ENCODE measurements at places on chromosomes 11 and 22.

- no peak for DNase-seq
These were observed 684.0 kb downstream of the OPCML start for GRCh38 chr11:132848336-132848735.

- no peak for DNase-seq
These were observed 55.5 kb upstream of the SLC5A12 start for GRCh38 chr11:26777372-26777808.

- no peak for DNase-seq
These were observed 787.5 kb downstream of the OPCML start for GRCh38 chr11:132744771-132745170.

DNA sequence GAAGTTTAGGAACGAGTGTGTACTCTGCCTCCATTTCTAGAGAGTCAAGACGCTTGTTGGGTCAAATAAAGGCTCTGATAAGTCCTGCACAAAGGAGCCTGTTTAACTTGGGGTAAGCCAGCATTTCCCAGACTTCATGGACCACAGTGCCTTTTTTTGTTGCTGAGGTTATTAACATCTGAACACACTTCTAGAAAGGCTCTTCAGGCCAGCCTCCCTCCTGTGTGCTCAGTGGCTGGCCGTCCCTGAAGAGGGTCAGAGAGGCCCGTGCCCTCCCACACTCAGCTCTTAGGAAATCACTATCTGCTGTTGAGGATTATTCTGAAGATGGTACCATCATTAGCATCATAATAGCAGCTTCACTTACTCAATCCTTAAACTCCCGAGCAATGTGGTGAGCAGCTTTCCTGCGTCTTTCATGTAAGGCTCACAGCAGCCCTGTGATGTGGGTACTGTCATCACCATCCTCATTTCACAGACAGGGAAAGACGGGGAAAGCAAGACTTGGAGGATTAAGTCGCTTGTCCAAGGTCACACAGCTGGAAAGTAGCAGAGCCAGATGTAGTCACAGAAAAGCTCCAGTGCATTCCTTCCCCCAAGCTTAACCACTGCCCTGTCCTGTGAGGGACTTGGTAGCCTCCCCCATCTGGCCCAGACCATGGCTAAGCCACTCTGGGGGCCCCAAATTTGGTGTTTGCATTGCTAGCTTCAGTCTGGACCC lies 71.3 kb downstream of the TSPAN18 start:
- DNase-seq: no peak

DNA sequence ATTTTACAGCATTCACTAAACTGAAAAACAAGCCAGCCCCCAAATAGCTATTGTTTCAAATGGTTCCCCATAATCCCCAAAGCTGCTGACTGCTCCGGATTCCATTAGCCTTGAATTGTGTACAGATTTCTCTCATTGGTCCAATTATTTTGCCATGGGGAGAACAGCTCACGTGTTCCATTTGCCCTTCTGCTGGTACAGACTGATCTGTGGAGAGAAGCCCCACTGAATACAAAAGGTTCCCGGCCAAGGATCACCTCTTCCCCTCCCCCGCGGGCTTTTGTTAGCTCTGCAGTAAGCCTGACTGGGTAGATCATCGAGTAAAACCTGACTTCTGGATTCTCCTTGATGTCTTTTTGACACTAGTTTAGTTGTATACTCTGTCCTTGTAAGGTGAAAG lies 9.1 kb upstream of the MAPK8IP1 start:
- no peak for DNase-seq

DNA sequence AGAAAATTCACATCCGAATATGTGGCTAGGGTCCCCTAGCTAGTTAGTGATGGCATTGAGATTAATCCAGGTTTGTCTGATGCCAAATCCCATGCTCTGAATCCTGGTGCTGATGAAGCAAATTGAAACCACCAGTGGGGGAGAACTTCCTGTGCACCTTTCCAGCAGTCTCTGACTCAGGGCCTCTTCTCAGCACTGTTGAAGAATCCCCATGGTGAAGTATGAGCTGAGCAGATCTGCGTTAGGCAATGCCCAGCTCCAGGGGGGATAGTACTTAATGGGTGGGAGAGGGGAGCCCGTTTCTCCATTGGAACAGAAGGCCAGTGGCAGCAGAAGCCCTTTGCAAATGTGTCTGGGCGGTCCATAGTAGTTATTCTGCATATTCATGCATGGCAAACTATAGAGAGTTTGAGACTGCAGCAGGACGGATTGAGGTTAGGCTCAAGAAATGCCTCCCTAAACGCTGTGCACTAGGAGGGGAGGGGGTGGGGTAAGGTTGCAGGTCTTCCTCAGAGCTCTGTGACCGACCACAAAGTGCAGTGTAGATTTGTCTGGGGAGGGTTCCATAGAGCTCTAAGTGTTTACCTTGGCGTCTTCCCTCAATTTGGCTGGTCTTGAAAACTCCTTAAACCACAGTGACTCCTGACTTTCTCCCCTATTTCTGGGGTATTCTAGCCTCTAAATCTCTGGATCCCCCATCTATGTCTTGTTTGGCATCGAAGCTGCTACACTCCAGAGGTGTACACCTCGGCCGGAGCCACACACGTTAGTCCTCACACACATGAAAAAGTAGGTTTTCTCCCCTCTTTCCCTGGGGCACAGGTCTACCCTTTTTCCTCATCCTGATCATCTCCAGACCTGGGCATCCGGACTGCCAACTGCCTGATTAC lies 4.8 kb downstream of the POU2F3 start:
- DNase-seq: no peak

- DNase-seq: no peak
These were observed 868.5 kb downstream of the TBC1D22A start for GRCh38 chr22:47630741-47631534.

DNA sequence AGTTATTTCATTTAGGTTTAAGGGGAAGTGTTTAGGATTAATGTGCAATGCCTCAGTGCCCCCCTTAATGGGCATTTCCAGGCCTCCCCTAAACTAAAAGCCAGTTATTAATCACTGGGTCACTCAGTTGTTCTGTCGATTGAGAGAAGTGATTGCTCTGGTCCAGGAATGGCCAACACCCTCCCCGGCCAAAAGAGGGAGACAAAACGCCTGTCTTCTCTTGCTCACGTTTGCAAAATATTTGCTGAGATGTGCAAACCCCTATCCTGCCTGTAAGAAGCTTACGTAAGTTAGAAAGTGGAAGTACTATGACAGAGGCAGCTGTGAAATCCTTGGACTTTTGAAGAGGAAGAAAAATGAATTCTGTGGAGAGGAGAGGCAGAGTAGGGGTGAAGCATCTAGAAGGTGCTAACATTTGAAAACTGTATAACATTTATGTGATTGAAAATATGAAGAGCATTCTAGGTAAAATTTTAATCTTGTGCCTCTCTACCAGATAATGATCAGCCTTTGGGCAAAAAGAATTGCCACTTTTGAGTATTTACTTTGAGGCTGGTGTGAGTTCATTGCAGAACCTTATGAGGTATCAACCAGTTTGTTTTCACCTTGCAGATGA lies 37.7 kb downstream of the NTM start:
- peak; percentile 74 for DNase-seq

DNA sequence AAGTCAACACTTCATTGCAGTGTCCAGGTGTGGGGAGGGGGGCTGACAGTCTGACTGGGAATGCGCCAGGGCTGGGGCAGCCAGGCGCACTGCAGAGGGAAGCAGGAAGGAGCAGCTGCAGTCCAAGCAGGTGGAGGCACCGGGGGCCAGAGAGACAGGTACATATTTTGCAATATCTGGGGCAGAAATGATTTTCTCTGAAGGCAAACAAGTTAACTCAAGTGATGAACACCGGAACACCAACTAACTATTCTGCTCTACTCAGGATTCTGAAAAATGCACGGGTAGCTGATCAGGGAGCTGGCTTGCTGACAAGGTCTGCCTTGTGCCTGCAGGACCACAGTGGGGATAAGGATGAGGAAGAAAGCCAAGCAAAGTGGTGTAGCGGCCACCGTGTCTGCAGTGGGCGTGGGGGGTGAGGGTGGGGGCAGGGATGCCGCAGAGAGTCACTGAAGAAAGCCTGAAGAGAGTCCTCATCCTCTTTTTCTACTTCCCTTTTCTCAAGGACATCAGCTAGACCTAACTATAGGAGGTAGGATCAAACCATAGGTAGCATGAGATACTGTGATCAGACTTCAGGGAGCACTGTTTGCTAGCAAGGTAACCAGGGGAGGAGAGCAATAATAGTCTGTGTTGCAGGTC lies 83.4 kb downstream of the SCN3B start:
- no peak for DNase-seq

DNA sequence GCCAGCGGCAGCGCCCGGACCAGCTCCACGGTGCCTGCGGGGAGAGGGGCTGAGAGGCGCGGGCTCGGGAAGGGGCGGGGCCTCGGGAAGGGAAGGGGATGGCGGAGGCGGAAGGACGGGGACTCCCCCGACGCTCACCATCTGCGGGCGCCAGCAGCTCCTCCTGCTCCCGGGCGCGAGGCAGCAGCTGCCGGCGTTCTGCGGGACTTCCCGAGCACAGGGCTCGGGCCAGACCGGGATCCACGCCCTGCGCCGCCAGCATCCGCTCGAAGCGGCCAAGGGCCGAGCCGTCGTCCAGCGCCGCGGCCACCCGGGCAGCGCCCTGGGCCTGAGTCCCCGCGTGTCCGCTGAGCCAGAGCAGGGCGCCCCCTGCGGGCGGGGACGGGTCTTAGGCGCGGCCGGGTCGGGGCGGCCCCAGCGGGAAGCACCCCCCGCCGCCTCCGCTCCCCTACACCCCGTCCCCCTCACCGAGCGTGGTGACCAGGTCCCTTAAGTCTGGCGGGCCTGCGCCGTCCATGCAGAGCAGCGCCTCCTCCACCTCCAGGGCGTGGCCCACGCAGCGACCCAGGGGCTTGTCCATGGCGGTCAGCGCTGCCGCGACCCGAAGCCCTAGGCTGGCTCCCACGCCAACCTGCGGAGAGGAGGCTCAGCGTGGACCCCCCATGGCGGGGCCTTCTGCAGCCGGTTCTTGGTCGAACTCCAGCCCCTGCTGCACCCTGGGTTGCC lies 873 bp upstream of the SCO2 start:
- DNase-seq: peak; percentile 83

GRCh38 chr11:95485115-95485900 lies 254.3 kb upstream of the SESN3 start:
- DNase-seq: no peak

DNA sequence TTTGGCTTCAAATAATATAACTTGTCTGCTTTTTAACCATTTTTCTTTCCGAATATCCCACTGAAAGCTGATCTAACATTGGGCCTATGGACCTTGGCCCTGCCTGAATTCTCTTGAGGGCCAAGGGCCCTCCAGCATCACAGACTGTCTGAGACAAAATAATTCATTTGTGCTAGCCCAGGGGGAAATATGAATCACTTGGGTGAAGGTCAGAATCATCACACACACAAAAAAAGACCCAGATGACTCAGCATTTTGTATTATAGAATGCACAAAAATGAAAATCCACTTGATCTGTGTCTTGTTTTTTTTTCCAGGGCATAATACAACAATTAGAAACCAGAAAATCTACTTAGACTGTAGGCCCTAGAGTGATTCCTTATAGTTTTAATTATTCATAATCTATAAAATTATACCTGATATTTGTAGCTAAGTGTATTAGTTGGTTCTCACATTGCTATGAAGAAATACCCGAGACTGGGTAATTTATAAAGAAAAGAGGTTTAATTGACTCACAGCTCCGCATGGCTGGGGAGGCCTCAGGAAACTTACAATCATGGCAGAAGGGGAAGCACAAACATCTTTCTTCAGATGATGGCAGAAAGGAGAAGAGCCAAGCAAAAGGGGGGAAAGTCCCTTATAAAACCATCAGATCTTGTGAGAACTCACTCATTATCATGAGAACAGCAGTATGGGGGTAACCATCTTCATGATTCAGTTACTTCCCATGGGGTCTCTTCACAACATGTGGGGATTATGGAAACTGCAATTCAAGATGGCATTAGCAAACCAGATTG lies 15.6 kb upstream of the RDX start:
- DNase-seq: no peak

Measured in Caco-2 (cell line).